ENCODE measurements at places on chromosomes 3 and 15.

- DNase-seq = peak; percentile 30
Observed at GRCh38 chr3:71089271-71089847, 494.2 kb downstream of the FOXP1 start.

DNA sequence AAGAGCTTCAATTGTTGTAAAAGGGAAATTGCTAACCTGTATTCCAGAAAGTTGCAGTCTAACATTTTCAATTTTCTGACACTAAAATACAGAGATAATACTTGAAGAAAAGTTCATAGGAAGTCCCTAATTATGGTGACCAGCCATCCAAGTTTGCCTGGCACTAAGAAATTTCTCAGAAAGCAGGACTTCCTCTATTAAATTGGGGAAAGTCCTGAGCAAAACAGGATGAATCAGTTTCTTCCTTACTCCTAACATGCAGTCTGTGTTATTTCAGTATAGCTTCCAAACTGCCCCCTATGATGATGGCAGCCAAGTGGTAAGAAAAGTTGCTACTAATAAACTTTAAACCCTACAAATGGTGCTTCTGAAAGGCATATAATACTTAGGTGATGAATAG is 133.5 kb upstream of the SGO1 start:
- DNase-seq = no peak

DNA sequence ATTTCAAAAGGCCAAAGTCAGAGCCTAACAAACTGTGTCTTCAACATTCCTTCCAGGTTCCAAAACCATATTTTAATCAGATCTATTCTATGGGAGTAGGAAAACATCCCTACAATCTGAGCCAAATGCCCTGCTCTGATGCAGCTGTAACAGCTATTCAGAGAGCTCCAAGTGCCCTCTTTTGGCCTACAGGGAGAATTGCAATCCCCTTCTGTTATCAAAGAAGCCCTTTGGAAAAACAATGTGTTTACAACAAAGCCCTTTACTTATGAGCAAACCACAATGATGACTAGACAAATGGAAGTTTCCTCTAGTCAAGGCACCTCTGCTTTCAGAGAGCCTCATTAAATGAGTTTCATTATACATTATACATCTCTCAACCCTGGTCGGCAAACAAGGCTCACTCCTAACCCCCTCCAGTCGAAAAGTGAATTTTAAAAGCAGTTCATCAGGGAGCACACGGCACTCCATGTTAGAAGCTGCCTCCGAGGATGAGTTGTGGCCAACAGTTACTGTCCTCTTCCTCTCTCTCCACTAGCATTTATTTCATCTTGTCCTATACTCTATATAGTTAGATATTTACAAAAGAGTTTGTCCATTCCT is 42.6 kb upstream of the TMCO5A start:
- DNase-seq = no peak

GRCh38 chr3:119663885-119664284 is 3.5 kb upstream of the POPDC2 start:
- no peak for DNase-seq

GRCh38 chr15:41873711-41874110 is 20.1 kb downstream of the SPTBN5 start:
- DNase-seq = no peak

- no peak for DNase-seq
Observed at GRCh38 chr15:67085818-67086636, 20.6 kb downstream of the SMAD3 start.

GRCh38 chr3:24640330-24640877 is 145.8 kb upstream of the THRB start:
- no peak for DNase-seq

DNA sequence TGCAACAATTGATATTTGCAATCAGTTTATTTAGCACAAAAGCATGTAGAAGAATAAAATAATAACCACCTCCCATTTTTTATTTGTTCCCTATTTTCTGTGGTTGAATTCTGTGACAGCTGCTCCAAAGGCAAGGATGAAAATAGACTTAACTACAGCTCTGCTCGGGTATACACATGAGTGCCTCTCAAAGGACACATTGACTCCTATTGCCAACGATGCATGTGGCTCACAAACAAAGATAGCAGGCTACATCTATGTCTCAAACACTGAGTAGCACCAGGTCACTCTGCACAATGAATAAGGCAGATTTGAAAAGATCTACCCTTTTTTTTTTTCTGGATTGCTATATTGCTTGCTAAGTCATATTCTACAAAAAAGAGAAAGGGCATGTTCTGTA is 612.9 kb downstream of the ROBO1 start:
- DNase-seq = no peak

- DNase-seq = no peak
Observed at GRCh38 chr15:55673287-55673686, 69.7 kb downstream of the PRTG start.

- peak; percentile 34 for DNase-seq
Observed at GRCh38 chr3:124565013-124565412, 165.2 kb upstream of the UMPS start.

GRCh38 chr15:68419301-68420175 is 12.4 kb downstream of the ITGA11 start:
- no peak for DNase-seq

- no peak for DNase-seq
Observed at GRCh38 chr3:154690413-154690812, 260.4 kb upstream of the GPR149 start.

Measured in stimulated activated CD4-positive, alpha-beta T cell treated with anti-CD3 and anti-CD28 coated beads, Interleukin-4, amount 100 ng/mL, for 1 hour (primary cell).